ENCODE measurements at places on chromosomes 5 and 9. TPM values are rescaled to one million over a fixed set of nuclear protein-coding genes. Genes with fewer than 3 reads are reported as not detected.

GRCh38 chr5:541539-542318 lies 17.5 kb upstream of the SLC9A3 start:
- DNase-seq: no peak

DNA sequence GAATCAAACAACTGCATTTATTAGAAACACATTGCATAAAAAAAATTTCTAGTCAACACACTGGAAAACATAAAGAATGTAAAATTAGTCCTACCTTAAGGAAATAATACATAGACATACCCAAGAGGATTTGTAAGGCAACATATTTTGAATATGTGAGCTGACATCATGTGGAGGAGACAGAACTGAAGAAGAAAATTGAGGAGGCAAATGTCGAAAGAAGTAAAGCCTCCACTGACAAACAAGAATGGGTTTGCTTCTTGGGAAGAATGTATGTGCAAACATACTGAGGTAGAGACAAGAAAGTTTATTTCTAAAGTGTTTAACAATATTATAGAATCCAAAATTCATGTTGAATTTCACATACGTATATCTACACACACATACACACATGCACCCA lies 363.0 kb upstream of the PDE4D start:
- DNase-seq: no peak

DNA sequence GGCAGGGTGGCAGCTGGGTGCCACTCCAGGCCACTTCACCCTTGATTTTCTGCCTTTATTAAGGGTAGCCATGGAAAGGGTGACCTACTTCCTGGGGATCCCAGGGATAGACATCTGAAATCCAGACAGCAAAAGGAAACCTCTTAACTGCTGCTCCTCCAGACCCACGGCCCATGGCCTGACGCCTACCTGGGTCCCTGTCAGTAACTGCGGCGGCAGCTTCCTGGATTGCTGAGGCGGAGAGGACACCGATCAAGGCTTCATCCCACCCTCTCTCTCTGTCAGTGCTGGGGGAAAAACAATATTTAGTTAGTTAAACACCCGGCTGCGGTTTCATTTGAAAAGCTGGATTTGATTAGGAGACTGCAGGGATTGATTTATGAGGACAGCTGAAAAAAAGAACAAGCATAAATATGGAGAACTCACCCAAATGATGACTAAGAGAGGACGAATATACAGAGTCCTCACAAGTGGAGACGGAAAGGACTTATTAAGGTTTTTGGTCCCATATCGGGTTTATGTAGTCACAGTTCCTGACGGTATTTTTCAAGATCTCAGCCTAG lies 158.7 kb upstream of the KLF4 start:
- no peak for DNase-seq

Gene FLT4
- 3.1 TPM for total RNA-seq

Gene RNF14
- total RNA-seq: 69.8 TPM

Gene OSTF1
- total RNA-seq: 57.4 TPM

Measured in colonic mucosa (tissue), 4 donors.